Upper lobe of left lung (tissue), 6 donors: ENCODE measurements at places on chromosomes 12 and 14. TPM values are rescaled to one million over a fixed set of nuclear protein-coding genes. Genes with fewer than 3 reads are reported as not detected.

GRCh38 chr12:58204071-58204470 lies 262.7 kb downstream of the ATP23 start:
- no peaks in the 10 kb centered on the region for H3K27me3 ChIP-seq
- H3K36me3 ChIP-seq: no peaks in the 10 kb centered on the region
- H3K4me1 ChIP-seq: no peaks in the 10 kb centered on the region
- H3K27ac ChIP-seq: no peak overlapping the region
- DNase-seq: no peak
- H3K4me3 ChIP-seq: no peak overlapping the region

- no peaks in the 10 kb centered on the region for H3K27me3 ChIP-seq
- no peak overlapping the region for H3K27ac ChIP-seq
- H3K4me1 ChIP-seq: no peaks in the 10 kb centered on the region
- H3K36me3 ChIP-seq: no peaks in the 10 kb centered on the region
- H3K4me3 ChIP-seq: no peak overlapping the region
- DNase-seq: no peak
Observed at GRCh38 chr14:34007902-34008301, 57.0 kb upstream of the EGLN3 start.

Gene EGLN3
- total RNA-seq: 11.2 TPM

DNA sequence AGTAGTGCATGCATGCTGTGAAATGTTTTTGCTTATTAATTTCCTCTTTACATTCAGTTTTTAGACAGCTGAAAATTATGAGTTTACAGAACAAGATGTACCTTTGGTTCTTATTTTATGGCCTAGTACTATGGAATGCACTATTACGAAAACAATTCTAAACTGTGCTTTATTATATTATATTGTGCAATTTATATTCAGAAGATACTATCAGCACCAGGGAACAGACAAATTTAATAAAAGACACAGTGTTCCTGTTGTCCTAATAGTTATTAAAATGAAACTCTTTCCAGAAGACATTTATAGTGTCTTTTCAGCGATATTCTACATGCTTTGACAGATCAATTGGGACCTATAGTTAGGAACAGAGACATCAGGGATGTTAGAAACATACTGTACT lies 427.3 kb downstream of the BTG1 start:
- no peak for DNase-seq
- no peak overlapping the region for H3K4me3 ChIP-seq
- H3K4me1 ChIP-seq: no peaks in the 10 kb centered on the region
- H3K27ac ChIP-seq: no peak overlapping the region

Gene SDSL
- total RNA-seq: 1.1 TPM

Gene TDP1
- total RNA-seq: 9.6 TPM

Gene ARHGEF40
- total RNA-seq: 25.2 TPM

Gene RSRC2
- 52.8 TPM for total RNA-seq

Gene TAS2R19
- 5.8 TPM for total RNA-seq

DNA sequence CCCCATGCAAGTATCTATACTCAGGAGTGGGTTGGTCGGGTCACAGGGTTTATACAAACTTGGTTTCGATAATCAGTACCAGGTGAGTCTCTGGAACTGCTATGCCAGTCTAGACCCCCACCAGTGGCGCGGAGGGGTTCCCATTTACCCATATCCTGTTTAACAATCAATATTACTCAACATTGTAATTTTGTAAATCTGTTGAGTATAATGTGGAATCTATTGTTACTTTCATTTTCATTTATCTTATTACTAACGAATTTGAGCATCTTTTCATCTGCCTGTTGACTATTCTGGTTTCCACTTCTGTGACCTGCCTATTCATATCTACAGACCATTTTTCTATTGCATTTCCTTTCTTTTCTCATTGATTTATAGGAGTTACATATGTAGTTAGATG lies 275.2 kb upstream of the CRY1 start:
- H3K27ac ChIP-seq: no peak overlapping the region
- no peaks in the 10 kb centered on the region for H3K27me3 ChIP-seq
- no peak for DNase-seq
- H3K4me1 ChIP-seq: peaks cover 5% of the 10 kb centered on the region
- no peaks in the 10 kb centered on the region for H3K36me3 ChIP-seq
- H3K4me3 ChIP-seq: no peak overlapping the region

GRCh38 chr14:54712465-54713200 lies 145.7 kb downstream of the SAMD4A start:
- H3K27ac ChIP-seq: peak overlapping the region; percentile 63
- no peak overlapping the region for H3K4me3 ChIP-seq
- no peaks in the 10 kb centered on the region for H3K27me3 ChIP-seq
- DNase-seq: no peak

DNA sequence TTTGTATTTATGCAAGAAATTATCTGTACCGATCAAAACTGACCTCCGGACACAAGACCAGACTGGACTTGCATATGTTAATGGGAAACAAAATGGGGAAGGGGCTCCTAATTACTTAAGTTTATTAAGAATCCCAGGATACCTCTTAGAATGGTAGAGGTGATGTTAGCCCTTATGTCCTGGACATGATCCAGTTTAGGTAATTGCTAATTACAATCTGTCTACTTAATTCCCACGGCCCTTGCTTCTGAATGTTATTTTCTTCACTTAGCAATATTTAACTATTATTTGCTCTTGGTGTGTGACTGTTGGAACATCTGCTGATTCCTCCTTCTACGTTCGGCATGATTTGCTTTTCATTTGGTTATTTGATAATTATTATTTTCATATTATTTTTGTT lies 644.0 kb downstream of the DIO2 start:
- no peaks in the 10 kb centered on the region for H3K27me3 ChIP-seq
- H3K36me3 ChIP-seq: no peaks in the 10 kb centered on the region
- H3K4me3 ChIP-seq: no peak overlapping the region
- no peak overlapping the region for H3K27ac ChIP-seq

GRCh38 chr14:94368956-94369355 lies 19.4 kb downstream of the SERPINA1 start:
- H3K36me3 ChIP-seq: no peaks in the 10 kb centered on the region
- DNase-seq: no peak
- H3K4me1 ChIP-seq: no peaks in the 10 kb centered on the region
- no peak overlapping the region for H3K4me3 ChIP-seq
- no peak overlapping the region for H3K27ac ChIP-seq
- H3K27me3 ChIP-seq: no peaks in the 10 kb centered on the region

Gene SERPINA12
- not detected for total RNA-seq

- peak; percentile 78 for DNase-seq
- H3K27me3 ChIP-seq: no peaks in the 10 kb centered on the region
- H3K4me1 ChIP-seq: peaks cover 20% of the 10 kb centered on the region
- no peak overlapping the region for H3K27ac ChIP-seq
- no peaks in the 10 kb centered on the region for H3K36me3 ChIP-seq
Observed at GRCh38 chr12:132430838-132431774, 58.8 kb upstream of the FBRSL1 start.

DNA sequence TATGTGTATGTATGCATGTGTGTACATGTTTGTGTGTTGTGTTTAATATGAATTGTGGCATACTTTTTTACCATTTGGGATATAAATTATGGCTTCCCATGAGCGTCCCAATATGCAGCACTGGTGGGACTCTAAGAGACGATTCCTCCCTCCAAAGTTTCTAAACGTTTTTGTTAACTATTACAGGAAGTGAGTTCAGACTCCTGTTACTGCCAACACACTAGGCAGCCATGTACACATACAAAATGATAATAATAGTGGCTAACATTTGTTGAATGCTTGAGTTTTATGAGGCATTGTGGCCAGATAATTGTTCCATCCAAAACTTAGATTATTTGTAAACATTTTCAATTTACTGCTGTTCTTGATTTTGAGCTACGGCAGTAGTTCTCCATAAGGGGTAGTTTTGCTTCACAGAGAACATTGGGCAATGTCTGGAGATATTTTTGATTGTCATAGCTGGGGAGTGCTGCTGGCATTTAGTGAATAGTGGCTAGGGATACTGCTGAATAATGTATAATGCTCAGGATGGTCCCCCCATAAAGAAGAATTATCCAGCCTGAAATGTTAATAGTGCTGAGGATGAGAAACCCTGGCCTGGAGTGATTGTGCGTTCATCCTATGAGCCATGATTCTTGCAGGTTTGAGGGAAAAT lies 45.1 kb downstream of the ARID2 start:
- no peak overlapping the region for H3K4me3 ChIP-seq
- H3K27me3 ChIP-seq: no peaks in the 10 kb centered on the region
- no peak overlapping the region for H3K27ac ChIP-seq

DNA sequence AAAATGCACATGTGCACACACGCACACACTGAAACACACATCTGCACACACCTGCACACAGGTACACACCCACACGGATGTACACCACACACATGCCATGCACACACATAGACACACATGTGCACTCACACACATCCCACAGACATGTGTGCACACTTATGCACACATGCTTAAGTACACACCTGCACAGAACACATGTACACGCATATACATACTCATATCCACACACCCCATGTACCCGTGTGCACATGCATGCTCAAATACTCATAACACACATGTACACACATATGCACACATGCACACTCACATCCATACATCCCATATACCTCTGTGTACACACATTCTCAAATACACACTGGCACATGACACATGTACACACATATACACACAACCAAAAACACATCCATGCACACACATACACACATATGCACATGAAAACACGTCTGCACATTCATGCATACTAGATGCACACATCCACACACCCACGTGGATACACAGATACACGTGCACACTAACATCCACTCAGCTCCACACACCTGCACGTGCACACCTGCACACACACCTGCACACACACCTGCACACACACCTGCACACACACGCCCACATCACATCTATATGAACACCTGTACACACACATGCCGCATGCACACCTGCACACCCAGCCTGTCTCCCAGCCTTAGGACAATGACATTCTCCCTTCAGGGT lies 336.7 kb downstream of the ADGRD1 start:
- no peak for DNase-seq
- no peak overlapping the region for H3K4me3 ChIP-seq
- H3K36me3 ChIP-seq: no peaks in the 10 kb centered on the region
- no peak overlapping the region for H3K27ac ChIP-seq
- H3K4me1 ChIP-seq: no peaks in the 10 kb centered on the region
- no peaks in the 10 kb centered on the region for H3K27me3 ChIP-seq

Gene MYH6
- not detected for total RNA-seq

GRCh38 chr12:40559865-40560264 lies 132.4 kb upstream of the CNTN1 start:
- H3K27me3 ChIP-seq: no peaks in the 10 kb centered on the region
- no peak overlapping the region for H3K4me3 ChIP-seq
- H3K27ac ChIP-seq: no peak overlapping the region
- H3K4me1 ChIP-seq: no peaks in the 10 kb centered on the region
- DNase-seq: no peak

GRCh38 chr12:23168459-23168858 lies 543.5 kb downstream of the ETNK1 start:
- no peak overlapping the region for H3K4me3 ChIP-seq
- DNase-seq: no peak
- H3K4me1 ChIP-seq: no peaks in the 10 kb centered on the region
- H3K36me3 ChIP-seq: no peaks in the 10 kb centered on the region
- no peaks in the 10 kb centered on the region for H3K27me3 ChIP-seq
- H3K27ac ChIP-seq: no peak overlapping the region

- no peaks in the 10 kb centered on the region for H3K36me3 ChIP-seq
- no peaks in the 10 kb centered on the region for H3K4me1 ChIP-seq
- H3K27me3 ChIP-seq: no peaks in the 10 kb centered on the region
- DNase-seq: peak; percentile 50
- no peak overlapping the region for H3K27ac ChIP-seq
Observed at GRCh38 chr12:42267413-42268190, 29.6 kb upstream of the YAF2 start.

DNA sequence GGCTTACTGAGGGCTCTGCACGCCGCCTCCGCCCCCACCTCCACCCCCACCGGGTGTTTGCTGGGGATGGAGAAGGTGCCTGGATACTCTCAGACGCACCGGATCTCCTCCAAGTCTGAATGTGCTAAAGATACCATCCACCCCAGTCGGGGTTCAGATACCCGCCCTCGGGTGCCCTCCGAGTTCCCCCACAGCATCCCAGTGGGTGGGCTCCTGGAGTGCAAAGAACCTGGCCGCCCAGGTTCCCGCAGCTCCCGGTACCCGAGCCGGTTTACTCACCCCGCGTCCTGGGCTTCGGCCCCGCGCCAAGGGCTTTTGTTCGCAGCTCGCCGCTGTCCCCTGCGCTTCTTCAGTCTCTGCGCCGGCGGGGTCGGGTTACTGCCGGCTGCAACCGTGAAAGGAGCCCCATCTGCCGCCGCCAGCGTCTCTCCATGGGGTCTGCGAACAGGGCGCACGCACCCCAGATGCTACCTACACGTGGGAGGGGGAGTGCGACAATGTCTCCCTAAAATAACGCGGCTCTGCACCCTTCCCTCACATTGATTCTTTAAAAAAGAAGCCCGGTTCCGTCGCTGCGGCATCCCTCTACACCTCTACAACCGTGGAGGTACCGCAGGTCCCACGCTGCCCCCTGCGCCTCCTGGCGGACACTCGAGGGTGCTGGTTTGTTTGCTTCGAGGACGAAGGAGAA lies at the start of gene CCDC177:
Gene CCDC177, minus strand, starts transcription at position 609 of the 691 bp plus-strand sequence. CDS start 1,249 bp downstream, outside the sequence.
- peaks cover 48% of the 10 kb centered on the region for H3K27me3 ChIP-seq
- peak; percentile 56 for DNase-seq
- no peaks in the 10 kb centered on the region for H3K36me3 ChIP-seq
- no peak within 1 kb of the TSS for H3K27ac ChIP-seq

DNA sequence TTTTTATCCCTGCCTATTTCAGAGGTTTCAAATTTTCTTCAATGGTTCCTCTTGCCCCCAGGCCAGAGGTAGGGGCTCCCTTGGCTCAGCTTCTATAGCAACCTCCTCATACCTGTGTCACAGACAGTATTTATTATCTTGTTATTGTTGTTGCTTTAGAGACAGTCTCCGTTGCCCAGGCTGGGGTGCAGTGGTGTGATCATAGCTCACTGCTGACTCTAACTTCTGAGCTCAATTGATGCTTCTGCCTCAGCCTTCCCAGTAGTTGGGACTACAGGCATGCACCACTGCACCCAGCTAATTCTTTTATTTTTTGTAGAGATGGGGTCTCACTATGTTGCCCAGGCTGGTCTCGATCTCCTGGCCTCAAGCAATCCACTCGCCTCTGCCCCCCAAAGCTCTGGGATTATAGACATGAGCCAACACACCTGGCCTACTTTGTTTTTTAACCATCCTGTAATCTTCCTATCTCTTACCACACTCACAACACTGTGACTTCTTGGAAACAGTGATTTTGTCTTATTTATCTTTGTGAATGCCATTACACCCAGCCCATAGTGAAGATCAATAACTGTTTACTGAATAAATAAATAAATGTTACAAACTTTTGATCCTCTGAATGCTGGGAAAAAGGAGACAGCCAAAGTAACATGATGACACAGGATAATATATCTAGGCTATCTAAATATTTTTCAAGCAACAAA lies 95.9 kb downstream of the PHLDA1 start:
- no peaks in the 10 kb centered on the region for H3K36me3 ChIP-seq
- H3K27ac ChIP-seq: no peak overlapping the region
- no peaks in the 10 kb centered on the region for H3K27me3 ChIP-seq
- H3K4me3 ChIP-seq: no peak overlapping the region
- no peak for DNase-seq

Gene BCL2L14
- not detected for total RNA-seq

GRCh38 chr14:36901861-36902260 lies 240.2 kb downstream of the PAX9 start:
- H3K27ac ChIP-seq: no peak overlapping the region
- no peak overlapping the region for H3K4me3 ChIP-seq
- no peak for DNase-seq
- H3K36me3 ChIP-seq: no peaks in the 10 kb centered on the region
- no peaks in the 10 kb centered on the region for H3K4me1 ChIP-seq
- H3K27me3 ChIP-seq: no peaks in the 10 kb centered on the region

- no peak overlapping the region for H3K27ac ChIP-seq
- no peaks in the 10 kb centered on the region for H3K36me3 ChIP-seq
- no peaks in the 10 kb centered on the region for H3K4me1 ChIP-seq
- no peak overlapping the region for H3K4me3 ChIP-seq
Observed at GRCh38 chr14:84485036-84485435, 1044.9 kb upstream of the FLRT2 start.
